Brain microvascular endothelial cell (primary cell): ENCODE measurements at places on chromosomes 5 and 9.

GRCh38 chr9:18911714-18912342 lies 121.2 kb downstream of the SAXO1 start:
- no peak for DNase-seq

DNA sequence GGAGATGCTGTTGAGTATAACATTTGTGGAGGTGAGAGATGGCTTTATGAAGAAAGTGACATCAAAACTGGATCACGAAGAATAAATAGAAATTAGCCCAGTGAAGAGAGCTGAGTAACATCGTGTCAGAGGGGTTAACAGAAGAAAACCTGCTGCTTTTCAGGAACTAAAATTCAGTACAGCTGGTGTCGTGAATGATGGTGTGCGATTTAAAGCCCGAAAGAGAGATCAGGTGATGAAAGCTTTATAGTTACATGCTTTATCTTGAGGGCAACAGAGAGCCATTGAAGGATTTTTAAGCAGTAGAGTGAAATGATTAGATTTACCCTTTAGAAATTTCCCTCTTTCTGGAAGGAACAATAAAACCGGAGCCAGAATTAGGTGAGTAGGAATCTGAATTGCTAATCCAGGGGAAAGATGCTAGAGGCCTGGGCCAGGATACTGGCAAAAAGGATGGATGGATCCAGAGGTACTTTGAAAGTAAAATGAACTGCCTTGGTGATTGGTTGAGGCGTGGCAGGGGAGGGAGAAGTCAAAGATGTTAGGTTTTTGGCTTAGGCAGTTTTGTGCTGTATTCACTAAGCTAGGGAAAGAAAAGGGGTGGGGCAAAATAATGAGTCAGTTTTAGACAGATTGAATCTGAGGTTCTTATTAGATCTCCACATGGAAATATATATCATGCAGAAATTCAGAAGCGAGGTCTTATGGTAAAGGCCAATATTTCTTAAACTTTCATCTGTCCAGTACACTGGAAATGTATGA lies 3.4 kb downstream of the LRRC70 start:
- DNase-seq: no peak

- DNase-seq: peak; percentile 79
Measured at GRCh38 chr9:104863180-104863883, 64.6 kb downstream of the ABCA1 start.

- DNase-seq: no peak
Measured at GRCh38 chr9:123541411-123541810, 185.4 kb downstream of the CRB2 start.

- no peak for DNase-seq
Measured at GRCh38 chr9:7273575-7273974, 515.8 kb downstream of the KDM4C start.

GRCh38 chr5:125026867-125027731 lies 280.7 kb upstream of the ZNF608 start:
- no peak for DNase-seq

- DNase-seq: no peak
Measured at GRCh38 chr9:12778389-12778788, 3.6 kb downstream of the LURAP1L start.

DNA sequence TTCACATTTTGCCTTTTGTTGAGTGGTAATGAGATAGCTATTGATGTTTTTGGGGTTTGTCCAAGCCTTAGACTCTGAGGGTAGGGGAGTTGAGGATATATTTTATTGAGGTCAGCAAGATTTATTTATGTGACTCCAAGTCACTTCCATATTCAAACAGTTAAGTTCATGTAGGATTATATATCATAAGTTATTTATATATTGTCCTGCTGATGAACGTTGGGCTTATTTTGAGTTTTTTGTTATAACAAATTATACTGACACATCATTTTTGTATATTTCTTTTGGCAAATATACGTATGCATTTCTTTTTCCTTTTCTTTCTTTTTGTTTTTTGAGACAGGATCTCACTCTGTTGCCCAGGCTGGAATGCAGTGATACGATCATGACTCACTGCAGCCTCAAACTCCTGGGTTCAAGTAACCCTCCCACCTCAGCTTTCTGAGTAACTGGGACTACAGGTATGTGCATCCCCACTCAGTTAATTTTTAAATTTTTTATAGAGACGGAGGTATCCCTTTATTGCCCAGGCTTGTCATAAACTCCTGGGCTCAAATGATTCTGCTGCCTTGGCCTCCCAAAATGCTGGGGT lies 23.5 kb upstream of the IL12B start:
- no peak for DNase-seq

DNA sequence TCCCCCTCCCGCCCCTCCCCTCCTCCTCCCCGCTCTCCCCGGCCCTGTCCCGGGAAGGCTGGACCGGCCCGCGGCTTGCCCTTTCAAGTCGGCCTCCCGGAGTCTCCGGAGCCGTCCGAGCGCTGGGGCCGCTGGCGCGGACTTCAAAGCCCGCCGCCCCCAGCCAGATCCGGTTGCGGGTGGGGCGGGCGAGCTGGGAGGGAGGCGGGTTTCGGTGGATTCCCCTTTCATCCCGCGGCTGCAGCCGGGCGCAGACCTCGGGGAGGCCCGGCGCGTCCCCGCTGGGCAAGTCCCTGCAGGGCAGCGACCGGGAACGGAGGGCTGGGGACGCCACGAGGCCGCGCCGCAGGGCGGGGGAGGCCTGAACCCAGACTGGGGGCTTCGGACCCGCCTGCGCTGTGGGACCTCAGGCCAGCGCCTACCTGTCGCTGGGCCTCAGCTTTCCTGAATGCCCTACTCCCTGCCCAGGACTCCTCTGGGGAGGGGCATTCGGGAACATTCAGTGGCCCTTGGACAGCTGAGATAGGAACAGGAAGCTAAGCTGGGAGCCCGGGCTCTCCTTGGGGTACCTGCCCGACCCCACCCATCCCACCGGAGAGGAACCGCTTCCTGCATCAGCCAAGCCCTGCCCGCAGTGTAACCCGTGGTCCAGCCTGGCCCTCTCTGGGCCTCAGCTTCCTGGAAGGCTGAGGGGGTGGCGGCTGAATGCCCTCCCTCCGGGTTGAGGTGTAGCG lies 23.4 kb downstream of the C9orf50 start:
- no peak for DNase-seq

- DNase-seq: no peak
Measured at GRCh38 chr9:74804018-74804385, 83.7 kb downstream of the TRPM6 start.

DNA sequence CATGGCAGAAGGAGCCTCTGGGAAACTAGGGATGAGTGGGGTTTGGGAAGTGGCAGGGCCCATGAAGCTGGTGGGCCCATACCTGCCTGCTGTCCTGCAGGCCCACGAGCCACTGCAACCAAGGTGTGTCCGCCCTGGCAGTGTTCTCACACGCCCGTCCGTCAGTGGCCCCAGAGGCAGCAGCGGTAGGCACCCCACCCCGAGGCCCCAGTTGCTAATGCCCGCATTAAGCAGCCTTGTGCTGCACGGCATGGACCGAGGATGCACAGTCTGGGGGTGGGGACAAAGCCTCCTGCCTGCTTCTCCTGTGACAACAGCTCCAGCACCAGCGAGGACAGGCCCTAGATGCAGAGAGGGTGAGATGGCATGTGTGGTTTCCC lies 41.3 kb downstream of the HK3 start:
- no peak for DNase-seq

- DNase-seq: no peak
Measured at GRCh38 chr5:142610176-142611001, 75.5 kb downstream of the FGF1 start.

DNA sequence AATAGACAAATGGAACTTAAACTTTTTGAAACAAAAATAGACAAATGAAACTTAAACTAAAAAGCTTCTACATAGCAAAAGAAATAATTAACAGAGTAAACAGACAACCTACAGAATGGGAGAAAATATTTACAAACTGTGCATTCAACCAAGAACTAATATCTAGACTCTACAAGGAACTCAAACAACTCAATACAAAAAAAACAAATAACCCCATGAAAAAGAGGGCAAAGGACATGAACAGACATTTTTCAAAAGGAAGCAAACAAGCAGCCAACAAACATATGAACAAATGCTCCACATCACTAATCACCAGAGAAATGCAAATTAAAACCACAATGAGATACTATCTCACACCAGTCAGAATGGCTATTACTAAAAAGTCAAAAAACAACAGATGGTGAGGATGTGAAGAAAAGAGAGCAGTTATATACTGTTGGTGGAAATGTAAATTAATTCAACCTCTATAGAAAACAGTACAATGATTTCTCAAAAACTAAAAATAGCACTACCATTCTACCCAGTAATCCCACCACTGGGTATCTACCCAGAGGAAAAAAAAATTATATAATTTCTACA lies 170.8 kb upstream of the RGMB start:
- no peak for DNase-seq

DNA sequence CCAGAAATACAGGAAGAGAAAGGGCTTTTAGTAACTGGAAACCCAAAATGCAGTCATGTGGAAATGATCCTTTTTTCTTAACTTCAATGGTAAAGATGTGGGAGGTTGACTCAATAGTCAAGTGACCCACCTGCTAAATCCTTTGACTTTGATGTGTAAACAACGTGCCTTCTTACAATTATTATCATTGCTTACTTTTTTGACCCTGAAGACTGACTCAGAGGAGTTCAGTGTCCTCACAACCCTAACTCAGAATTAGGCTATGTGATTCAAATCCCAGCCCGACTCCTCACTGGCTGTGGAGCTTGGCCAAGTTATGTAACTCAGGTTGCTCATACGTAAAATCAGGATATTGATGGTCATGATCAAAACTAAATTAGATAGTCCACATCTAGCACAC lies 27.9 kb downstream of the ANXA1 start:
- no peak for DNase-seq

DNA sequence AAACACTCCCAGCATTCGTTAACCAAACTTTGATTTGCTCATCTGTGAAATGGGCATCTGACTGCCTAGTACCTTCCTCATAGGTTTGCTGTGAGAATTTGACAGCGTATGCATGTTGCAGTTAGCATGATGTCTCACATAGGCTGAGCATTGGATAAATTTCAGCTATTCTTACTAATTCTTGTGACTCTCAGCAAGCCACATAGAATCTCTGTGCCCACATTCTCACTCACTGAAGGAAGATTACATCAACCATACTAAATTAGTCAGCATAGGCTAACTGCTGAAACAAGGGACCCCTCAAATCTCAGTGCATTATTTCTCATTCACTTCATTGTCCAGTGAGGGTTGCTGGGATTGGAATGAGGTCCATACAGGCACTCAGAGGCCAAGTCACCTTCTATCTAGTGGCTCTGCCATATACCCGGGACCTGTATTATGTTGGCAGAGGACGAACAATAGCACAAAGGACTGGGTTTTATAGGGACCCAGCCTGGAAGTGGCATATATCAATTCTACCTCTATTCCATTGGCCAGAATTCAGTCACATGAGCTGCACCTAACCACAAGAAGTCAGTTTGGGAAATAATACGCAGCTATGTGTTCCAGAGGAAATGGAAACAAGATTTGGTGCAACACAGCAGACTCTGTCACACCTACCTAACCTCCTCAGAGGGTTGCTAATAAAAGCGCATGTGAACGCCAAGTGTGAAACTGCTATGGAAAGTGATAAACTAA lies 4.2 kb upstream of the PTGER4 start:
- DNase-seq: no peak

GRCh38 chr5:142079306-142079721 lies 29.3 kb upstream of the NDFIP1 start:
- DNase-seq: no peak

GRCh38 chr9:134895908-134896833 lies 15.6 kb downstream of the FCN2 start:
- DNase-seq: peak; percentile 84

- DNase-seq: no peak
Measured at GRCh38 chr9:107545036-107545435, 55.5 kb upstream of the KLF4 start.

DNA sequence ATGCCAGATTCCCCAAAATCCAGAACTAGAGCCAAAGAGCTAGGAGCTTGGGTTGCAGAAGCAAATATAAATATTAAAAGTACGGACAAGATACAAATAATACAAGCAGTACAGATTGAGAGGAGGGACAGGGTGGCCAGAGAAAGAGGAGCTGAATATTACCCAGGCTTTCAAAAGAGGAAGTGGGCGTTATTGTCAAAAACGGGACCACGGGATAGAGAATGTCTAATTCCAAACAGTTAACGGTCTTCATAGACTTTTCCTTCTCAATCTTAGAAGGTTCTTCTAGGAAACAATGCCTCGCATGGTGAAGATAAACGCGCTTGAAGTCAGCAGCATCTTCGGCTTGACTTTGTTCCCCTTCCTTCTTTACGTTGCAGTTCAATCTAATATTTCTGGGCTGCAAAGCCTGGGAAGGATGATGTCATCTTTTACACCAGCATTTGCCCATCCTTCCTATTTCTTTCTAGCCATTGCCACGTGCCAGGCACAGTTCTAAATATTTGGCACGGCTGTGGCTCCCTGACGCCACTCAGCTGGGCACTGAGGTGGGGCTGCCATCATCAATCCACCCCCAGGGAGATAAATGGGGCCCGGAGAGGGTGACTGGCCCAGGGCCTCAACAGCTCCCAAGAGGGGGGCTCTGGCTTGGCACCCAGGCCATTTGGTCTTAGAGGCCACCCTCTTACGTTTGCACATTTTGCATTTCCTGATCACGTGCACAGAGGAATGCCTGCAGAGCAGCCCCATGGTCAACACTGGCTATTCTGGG lies 16.3 kb upstream of the OLFM1 start:
- no peak for DNase-seq

DNA sequence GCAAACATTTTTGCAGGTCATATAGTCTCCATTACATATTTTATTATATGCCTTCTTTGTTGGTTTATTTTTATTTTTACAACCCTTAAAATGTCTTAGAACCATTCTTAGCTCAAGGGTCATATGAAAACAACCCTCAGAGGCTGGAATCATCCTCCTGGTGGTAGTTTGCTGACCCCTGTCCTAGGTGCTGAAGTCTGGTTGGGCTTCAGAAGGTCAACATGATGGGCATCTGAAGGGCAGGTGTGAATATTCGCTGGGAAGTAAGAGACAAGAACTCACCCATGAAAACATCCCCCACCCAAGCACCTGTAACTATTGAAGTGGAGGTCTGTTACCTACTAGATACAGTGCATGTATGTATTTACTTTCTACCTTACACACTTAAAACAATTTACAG lies 75.4 kb downstream of the OSMR start:
- no peak for DNase-seq

GRCh38 chr9:7542126-7542525 lies 257.5 kb downstream of the DMAC1 start:
- no peak for DNase-seq

GRCh38 chr5:14212838-14213237 lies 69.7 kb downstream of the TRIO start:
- DNase-seq: no peak

GRCh38 chr5:150528924-150529546 lies 21.1 kb downstream of the NDST1 start:
- no peak for DNase-seq

DNA sequence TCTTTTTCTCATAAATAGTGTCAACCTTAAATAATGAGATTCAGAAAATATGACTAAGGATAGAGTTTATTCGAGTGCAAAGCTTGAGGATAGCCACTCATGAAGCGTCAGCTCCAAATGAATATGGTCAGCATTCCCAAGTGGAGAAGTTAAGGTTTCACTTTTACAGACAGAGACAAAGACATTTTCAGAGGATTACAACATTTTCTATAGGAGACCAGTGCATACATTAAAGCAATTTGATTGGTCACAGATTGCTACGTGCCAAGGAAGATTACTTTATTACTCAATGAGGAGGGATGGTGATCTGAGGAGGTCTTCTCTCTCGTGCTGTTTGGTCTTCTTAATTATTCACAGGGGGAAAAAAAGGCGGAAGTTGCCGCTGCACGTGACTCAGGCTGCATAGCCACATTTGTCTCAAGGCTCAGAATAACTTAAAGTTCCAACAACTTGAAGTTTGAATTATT lies 60.1 kb upstream of the SPATA31C2 start:
- DNase-seq: peak; percentile 5

- peak; percentile 88 for DNase-seq
Measured at GRCh38 chr5:32390819-32391591, 53.5 kb downstream of the ZFR start.
